ENCODE measurements at places on chromosomes 13 and 19. TPM values are rescaled to one million over a fixed set of nuclear protein-coding genes. Genes with fewer than 3 reads are reported as not detected.

DNA sequence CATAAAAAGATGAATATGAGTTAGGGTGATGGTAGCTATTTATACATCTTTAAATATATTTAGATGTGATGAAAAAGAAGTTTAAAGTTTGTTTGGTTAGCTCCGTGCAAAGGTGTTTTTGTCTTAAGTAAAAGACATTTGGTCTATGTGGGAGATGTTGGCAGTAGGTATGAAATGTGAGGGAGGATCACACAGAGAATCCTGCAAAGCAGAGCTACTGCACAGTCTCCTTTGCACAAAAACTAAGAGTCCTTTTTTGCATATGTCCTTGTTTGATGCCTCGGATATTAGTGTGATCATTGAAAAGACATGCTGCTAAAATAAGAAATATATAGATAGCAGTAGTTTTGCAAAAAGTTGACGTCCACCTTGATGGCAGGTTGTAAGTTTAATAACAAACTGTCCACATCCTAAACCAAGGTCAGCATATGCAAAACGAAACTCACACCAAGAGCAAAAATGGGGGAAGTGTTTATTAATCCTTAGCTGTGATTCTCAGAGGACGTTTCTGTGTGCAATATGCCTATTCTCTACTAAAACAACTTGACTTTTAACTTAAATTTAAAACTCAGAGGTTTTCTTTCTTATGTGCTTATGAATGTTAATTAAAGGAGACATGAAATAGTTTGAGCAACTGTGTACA is 870.1 kb downstream of the PCDH9 start:
- no peak for DNase-seq

DNA sequence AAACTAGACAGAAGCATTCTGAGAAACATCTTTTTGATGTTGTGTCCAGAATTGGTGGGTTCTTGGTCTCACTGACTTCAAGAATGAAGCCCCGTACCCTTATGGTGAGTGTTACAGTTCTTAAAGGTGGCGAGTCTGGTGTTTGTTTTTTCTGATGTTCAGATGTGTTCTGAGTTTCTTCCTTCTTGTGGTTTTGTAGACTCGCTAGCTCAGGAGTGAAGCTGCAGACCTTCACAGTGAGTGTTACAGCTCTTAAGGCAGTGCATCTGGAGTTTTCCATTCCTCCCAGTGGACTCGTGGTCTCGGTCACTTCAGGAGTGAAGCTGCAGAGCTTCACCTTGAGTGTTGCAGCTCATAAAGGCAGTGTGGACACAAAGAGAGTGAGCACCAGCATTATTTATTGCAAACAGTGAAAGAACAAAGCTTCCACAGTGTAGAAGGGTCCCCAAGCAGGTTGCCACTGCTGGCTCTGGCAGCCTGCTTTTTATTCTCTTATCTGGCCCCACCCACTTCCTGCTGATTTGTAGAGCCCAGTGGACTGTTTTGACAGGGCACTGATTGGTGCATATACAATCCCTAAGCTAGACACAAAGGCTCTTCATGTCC is 1820.8 kb downstream of the UQCRFS1 start:
- no peak for DNase-seq

DNA sequence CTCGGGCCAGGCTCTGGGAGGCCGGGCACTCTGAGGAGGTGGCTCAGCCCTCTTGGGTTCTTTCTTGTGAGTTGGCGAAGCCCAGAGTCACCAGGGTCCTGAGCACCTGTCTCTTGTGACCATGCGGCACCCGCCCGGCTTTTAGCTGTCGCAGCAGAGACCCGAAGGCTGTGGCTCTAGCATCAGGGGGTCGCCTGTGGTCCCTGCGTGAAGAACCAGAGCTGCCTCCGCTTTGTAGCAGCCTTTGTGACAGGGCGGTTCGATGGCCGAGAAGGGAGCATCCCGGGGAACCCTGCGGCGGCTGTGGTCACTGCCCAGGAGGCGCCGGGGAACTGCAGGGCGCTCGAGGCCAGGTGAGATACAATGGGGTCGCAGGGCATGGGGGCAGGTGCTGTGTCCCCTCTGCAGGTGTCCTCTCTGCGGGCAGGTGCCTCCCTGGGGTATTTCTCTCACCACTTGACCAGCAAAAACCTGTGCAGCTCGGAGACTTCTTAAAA is 10.4 kb downstream of the MCF2L start:
- no peak for DNase-seq

DNA sequence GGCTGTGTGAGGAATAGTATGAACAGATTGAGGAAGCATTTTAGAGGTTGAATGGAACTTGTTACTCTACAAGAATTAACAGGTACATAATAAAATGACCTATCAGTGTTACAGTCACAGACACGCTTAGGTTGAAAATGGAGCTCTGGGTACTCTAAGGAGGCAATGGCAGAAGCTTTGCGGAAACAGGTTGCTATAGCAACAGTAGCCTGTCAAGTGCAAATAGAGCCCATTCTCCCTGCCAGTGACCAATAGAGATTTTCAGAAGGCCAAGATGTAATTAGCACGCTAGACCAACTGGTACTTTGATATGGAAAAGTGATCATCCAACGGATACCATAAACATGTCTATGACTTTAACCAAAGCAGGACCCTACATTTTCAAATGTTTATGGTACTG is 148.5 kb upstream of the FREM2 start:
- no peak for DNase-seq

- DNase-seq, result no peak
Observed at GRCh38 chr13:114225610-114226009, 9.1 kb upstream of the CDC16 start.

Gene BRME1
- 0.82 TPM for total RNA-seq

Gene CEACAM3
- 0.25 TPM for total RNA-seq
